Sciatic nerve (tissue), 2 donors: ENCODE measurements at places on chromosomes 2 and 18. TPM values are rescaled to one million over a fixed set of nuclear protein-coding genes. Genes with fewer than 3 reads are reported as not detected.

- DNase-seq, result peak; percentile 53
Observed at GRCh38 chr2:10911291-10912075, at the start of gene KCNF1. TSS of gene KCNF1 (plus strand) at chr2:10911934. CDS start at chr2:10912427, 493 bp downstream.

GRCh38 chr2:68926796-68927195 is 25.9 kb downstream of the GKN2 start:
- no peak for DNase-seq

DNA sequence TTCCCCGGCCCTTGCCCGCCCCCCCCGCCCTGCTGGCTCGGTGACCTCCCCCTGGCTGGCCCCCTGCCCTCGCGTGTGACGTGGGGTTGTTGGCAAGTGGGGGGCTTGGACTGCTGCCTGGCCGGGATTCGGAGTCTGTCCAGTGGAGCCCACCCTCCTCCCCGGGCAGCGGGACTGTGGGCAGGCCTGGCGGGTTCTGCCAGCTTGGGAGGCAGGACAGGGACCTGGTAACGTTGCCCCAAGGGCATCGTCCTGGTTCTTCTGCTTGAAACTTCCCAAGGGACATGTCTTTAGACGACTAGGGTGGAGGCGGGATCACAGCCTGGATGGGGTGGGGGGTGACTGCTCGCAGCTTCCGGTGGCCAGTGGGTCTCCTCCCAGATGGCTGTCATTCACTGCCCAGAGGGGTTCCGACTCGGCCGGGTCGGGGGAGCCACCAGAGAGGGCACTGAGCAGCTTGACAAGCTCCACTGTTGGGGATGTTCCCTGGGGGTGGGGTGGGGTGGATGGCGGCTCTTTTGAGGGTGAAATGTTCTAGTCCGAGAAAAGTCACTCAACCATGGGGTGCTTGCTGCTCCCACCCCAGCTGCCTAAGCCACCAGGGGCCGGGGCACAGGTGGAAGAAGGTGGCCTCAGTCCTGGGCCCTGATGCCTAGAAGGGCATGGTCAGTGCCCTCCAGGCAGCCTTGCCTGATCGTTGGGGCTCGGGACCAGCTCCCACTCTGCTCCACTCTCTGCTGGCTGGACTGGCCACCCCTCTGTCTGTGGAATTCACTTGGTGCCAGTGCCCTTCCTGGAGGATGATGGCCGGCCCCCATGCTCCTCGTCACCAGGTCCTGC is 4.3 kb upstream of the HS6ST1 start:
- peak; percentile 66 for DNase-seq

- no peak for DNase-seq
Observed at GRCh38 chr2:46032161-46032813, 264.9 kb upstream of the EPAS1 start.

GRCh38 chr2:82675186-82675585 is 1783.9 kb downstream of the SUCLG1 start:
- DNase-seq, result no peak

- no peak for DNase-seq
Observed at GRCh38 chr2:136173126-136173525, 55.2 kb upstream of the CXCR4 start.

DNA sequence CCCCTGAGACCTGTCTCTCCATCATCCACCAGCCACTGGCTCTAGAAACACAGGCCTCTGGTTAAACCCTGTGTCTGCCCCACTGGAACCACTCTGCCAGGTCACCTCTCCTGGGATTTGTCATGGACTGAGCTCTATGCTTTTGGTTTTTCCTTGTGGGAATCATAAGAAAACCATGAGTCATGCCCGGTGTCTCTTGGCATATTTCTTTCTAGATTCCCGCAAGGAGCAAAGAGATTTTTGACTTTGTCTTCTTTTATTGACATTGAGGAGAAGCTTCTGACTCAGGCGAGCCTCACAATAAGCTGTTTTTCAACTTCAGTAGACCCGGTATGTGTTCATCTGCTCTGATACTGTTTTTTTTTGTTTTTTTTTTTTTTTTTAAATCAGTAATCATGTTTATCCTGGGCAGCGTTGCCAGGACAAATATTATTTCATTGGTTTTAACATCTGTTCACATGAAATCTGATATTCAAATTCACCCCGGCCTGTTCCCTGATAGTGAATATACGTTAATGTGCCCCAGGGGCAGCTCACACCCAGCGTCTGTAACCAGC is 207.1 kb downstream of the ACKR3 start:
- no peak for DNase-seq

- DNase-seq, result no peak
Observed at GRCh38 chr2:62908145-62908544, 142.5 kb upstream of the OTX1 start.

DNA sequence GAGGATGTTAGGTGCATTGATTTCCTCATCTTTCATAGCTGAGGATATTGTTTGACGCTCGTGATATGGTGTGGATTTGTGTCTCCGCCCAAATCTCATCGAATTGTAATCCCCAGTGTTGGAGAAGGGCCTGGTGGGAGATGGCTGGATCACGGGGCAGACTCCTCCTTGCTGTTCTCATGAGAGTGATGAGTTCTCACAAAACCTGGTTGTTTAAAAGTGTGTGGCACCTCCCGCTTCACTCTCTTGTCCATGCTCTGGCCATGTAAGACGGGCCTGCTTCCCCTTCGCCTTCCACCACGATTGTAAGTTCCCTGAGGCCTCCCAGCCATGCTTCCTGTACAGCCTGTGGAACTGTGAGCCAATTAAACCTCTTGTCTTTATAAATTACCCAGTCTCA is 28.4 kb upstream of the GPC1 start:
- no peak for DNase-seq

- DNase-seq, result no peak
Observed at GRCh38 chr2:19100570-19100969, 257.9 kb downstream of the OSR1 start.

- no peak for DNase-seq
Observed at GRCh38 chr2:51918113-51918512, 886.2 kb upstream of the NRXN1 start.

DNA sequence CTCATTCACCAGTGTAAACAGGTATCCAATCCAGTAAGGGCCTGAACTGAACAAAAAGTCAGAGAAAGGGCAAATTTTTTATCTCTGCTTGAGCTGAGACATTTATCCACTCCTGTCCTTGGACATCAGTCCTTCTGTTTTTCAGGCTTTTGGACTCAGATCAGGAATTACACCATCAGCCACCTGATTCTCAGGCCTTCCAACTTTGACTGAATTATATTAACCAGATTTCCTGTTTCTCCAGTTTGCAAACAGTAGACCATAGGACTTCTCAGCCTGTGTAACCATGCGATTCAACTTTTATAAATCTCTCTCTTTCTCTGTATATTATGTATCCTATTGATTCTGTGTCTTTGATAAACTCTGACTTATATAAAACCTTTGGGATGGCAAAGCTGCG is 289.3 kb upstream of the CDH2 start:
- no peak for DNase-seq

DNA sequence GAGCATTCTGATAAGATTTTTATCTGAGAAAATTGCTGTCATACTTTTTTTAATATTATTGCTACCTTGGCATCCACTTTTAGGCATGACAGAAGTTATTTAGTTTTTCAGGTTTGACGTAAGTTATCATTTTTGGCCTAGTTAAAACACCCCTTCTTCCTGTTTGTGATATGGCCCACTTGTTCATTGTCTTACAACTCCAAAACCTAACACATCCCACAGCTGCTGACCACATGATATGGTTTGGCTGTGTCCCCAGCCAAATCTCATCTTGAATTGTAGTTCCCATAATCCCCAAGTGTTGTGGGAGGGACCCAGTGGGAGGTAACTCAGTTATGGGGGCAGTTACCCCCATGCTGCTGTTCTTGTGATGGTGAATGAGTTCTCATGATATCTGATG is 388.1 kb downstream of the SLC4A3 start:
- no peak for DNase-seq

DNA sequence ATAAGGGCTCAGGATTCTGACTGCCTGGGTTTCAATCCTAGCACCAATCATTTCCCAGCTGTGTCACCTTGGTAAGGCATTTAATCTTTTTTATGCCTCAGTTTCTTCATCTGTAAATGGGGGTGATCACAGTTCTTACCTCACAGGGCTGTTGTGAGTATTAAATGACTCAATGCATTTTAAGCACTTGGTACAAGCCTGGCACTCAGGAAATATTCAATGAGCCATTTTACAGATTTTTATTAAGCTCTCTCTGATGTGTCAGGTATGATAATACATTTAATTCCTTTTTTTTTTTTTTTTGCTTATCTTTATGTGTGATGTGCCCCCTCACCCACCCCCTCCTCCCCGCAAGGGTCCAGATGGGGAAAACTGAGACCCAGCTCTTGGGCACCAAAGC is 12.0 kb downstream of the SPEG start:
- no peak for DNase-seq

- DNase-seq, result no peak
Observed at GRCh38 chr2:162435676-162436075, 91.7 kb downstream of the GCA start.

DNA sequence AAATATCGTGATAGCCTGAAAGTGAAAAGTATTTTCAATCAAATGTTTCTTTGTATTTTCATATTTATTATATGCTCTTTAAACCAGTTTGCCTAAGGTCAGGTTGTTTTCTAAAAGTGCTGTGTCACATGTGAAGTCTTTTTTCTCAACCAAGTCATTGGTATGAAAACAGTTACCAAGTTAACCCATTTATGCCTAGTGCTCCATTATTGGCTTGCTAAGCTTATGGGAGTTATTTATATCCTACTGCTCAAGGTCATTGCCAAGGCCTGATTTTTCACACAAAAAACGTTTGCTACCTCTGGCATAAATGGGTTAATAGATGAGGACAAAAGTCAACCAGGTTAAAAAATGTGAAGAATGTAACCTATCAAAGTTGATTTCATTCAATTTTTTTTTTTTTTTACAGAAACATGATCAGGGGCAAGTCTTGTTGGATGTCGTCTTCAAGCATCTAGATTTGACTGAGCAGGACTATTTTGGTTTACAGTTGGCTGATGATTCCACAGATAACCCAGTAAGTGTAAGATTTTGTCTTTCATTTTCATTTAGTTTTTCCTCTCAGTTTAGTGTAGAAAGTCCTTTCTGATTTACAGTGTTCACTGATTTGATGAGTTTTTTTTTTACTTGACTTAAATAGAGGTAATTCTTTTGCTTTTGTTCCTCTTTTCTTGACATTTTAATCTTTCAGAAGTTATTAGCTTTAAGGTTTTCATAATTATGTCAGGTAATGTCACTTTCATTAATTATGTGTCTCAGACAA is 102.6 kb downstream of the PTPN4 start:
- DNase-seq, result no peak

DNA sequence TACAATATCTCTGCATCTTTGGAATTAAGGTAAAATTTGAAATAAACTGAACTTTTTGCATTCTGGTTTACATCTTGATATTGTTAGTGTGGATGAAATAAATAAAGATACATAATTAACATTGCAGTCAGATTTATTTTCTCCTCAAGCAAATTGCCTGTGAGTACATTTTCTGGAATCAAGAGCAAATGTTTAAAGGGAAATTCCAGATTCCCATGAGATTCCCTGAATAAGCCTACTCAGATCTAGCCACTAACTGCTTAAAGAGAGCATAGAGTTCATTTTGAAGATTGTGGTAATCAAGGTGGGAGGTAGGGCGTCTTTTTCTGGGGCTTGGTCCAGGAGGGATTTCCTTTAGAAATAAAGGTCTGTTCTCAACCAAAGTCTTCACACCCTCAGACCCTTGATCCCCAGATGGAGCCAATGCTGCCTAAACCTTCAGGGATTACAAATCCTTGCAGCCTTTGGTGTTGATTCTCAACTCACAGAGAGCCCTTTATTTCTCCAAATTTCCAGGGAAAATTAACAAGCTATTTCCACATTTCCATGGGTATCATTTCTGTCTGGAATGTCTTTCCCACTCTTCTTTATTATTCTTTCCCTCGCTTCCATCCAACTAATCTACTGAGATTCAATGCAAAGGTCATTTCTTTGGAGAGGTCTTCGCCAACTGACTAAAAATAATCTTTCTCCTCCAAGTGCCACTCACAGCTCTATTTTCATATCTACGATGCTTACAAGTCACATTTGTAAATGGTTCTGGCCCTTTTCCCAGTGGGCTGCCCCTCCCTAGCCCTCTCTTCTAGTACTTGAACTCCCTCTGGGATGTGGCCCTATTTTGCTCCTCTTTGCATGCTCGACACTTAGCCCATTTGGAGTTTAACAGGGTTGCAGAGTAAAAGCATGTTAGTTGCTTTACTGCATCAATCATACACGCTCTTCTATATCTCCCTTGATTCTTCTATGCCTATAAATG is 79.8 kb upstream of the SPATS2L start:
- no peak for DNase-seq

GRCh38 chr2:132884292-132884691 is 214.3 kb upstream of the LYPD1 start:
- no peak for DNase-seq

DNA sequence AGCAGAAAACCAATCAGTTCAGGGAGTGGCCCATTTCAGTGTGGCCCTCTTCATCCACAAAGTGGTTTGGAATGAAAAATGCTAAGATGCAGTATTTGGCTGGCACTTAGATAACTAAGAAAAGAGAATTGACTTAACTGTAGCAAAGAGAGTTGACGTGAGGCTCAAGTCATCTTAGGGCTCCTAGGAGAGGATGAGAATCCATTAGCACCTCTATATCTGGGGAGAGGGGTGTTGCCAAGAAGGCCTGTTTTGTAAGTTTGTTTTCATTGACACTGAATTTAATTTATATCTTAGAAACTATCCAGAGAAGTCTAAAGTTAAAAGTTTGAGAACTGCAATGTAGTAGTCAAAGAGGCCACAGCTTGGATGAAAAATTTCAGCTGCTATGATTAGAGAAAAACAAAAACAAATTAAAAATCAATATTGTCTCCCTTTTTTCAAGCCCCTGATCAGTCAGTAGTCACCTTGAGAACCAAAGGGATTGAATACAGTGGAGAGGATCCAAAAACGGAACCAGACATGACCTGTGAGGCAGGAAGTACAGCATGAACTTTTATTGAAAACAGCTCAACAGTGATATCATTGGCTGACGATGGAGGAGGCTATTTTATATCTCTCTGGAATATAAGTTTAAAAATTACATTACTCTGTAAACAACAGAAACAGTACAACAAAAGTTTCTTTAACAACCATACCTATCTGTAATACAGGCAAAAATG is 52.7 kb downstream of the PHLPP1 start:
- DNase-seq, result no peak

GRCh38 chr2:217279140-217279539 is 419.3 kb upstream of the TNP1 start:
- DNase-seq, result no peak

DNA sequence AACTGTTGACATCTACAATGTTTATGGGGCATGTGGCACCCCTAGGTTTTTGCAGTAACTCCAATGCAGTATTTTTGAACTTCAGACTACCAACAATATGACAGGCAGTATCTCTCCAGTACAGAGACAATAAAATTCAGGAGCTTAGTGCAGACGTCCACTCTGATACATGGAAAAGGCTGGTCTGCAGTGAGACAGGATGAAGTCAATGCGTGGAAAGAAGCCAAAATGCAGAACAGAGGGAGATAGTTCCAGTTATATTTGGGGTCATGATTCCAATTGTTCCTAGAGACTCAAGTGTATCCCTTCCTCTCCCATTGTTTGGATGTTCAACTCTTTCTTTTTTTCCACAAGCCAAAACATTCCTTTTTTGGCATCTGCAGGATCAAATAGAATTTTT is 18.7 kb upstream of the SMAD2 start:
- DNase-seq, result no peak

The TCF7L1 gene
- total RNA-seq, result 26.9 TPM

The PLGLB2 gene
- 4.8 TPM for total RNA-seq

The RANBP2 gene
- 86.9 TPM for total RNA-seq

The ZC3H8 gene
- 11.1 TPM for total RNA-seq

The TRIM43 gene
- total RNA-seq, result not detected

The SULT1C2 gene
- 3.3 TPM for total RNA-seq

The PAIP2B gene
- total RNA-seq, result 25.6 TPM

The UGT1A4 gene
- not detected for total RNA-seq
